ENCODE measurements at places on chromosomes 1 and 21. TPM values are rescaled to one million over a fixed set of nuclear protein-coding genes. Genes with fewer than 3 reads are reported as not detected.

The LRRC8C gene
- 39.8 TPM for total RNA-seq

The C1orf232 gene
- total RNA-seq = not detected

The GBP2 gene
- 39.8 TPM for total RNA-seq

The ASCL5 gene
- total RNA-seq = not detected

The CXADR gene
- total RNA-seq = 5.6 TPM

The KRTAP20-2 gene
- not detected for total RNA-seq

The TPTE gene
- 1.1 TPM for total RNA-seq

The SH2D5 gene
- 6.7 TPM for total RNA-seq

The NR0B2 gene
- total RNA-seq = not detected

The PLA2G2D gene
- total RNA-seq = not detected

The OR2L13 gene
- total RNA-seq = not detected

The CR1L gene
- total RNA-seq = not detected

The CD1B gene
- not detected for total RNA-seq

The S100A9 gene
- not detected for total RNA-seq

The YBEY gene
- 7.9 TPM for total RNA-seq

The OXCT2 gene
- total RNA-seq = 0.29 TPM

The ARMH1 gene
- not detected for total RNA-seq

The DIO1 gene
- not detected for total RNA-seq

The CACHD1 gene
- 4.2 TPM for total RNA-seq

The LRRC39 gene
- 0.57 TPM for total RNA-seq

The AQP10 gene
- total RNA-seq = not detected

The TRABD2B gene
- total RNA-seq = not detected

The KCND3 gene
- total RNA-seq = 0.22 TPM

The SPATA1 gene
- total RNA-seq = 0.88 TPM

The TFF3 gene
- not detected for total RNA-seq

The S100A1 gene
- total RNA-seq = 0.44 TPM

Measured in placental pericyte (primary cell).